Lung (tissue), 17 donors: ENCODE measurements at places on chromosomes 12 and 14.
A peak's percentile ranks its signal among the peaks of the same experiment; 100 is the strongest.

DNA sequence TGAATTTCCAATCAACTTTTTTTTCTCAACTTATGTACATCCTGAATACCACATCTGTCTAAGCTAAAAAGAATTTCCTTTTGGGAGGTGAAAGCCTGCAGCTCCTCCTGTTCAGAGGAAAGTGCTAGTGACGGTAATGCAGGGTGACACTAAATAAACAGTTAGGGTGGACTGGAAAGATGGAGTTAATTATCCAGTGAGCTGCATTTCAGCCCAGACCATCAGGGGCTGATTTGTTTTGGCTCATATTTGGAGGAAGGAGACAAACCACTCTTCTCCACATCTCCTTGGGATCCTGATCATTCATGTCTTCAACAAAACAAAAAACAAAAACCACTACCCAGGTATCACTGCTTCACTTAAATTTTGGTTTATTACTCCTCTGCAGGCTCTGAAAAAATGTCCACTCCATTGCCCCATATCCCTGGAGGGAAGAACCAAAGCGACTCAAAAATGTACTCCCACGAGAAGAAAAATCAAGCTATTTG is 5.1 kb upstream of the SIX1 start:
- no peak for DNase-seq

DNA sequence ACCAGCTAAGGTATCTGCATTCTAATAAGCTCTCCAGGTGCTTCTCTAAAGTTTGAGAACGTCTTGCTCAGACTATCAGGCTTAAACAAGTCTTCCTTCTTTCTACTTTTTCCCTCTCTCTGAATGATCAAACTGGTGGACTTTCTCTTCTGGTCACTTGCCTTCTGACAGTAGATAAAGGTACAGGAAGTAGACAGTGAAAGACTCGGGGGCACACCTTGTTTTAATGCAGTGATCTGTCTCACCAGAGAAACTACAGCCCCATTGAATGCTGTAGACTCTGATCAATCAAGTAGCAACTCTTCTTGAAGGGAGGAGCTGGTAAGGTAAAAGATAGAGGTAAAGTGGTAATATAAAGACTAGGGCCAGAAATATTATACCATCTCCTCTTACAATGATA is 48.1 kb upstream of the ATXN7L3B start:
- no peak for DNase-seq

GRCh38 chr12:98990648-98991047 is 345.6 kb downstream of the APAF1 start:
- DNase-seq: no peak

DNA sequence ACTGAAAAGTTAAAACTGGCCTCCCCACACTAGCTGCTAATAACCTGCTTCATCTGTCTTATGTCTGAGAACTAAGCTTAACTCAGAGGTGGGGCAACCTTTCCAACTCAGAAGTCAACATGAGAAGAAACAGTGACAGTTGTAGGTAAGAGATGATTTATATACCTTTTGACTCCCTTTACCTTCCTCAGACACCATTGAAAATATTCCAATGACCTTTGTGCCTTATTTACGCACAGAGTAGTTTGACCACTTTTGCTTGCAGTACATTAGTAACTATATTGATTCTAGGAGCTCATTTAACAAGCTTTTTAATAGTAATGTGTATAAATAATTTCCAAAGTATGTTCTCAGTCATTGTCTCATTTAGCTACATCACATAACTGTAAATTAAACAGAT is 77.6 kb downstream of the ALX1 start:
- no peak for DNase-seq

- DNase-seq: no peak
Observed at GRCh38 chr14:20769421-20769820, 1.2 kb downstream of the EDDM3B start.

DNA sequence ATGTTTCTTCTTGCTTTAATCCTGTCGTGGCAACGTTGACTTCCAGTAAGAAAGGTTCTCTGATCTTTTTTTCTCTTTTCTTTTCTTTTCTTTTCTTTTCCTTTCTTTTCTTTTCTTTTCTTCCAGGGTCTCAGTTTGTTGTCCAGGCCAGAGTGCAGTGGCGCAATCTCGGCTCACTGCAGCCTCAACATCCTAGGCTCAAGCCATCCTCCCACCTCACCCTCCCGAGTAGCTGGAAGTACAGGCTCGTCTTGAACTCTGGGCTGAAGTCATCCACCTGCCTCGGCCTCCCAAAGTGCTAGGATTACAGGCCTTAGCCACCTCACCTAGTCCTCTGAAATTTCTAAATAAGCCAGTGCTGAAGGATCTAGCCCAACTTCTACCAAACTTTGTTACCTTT is 1.3 kb upstream of the MAP3K9 start:
- no peak for DNase-seq

- DNase-seq: no peak
Observed at GRCh38 chr12:115209230-115209629, 525.3 kb upstream of the TBX3 start.

GRCh38 chr12:93115198-93115601 is 186.1 kb upstream of the EEA1 start:
- DNase-seq: peak; percentile 38

GRCh38 chr14:69289811-69290520 is 30.0 kb downstream of the GALNT16 start:
- DNase-seq: no peak

DNA sequence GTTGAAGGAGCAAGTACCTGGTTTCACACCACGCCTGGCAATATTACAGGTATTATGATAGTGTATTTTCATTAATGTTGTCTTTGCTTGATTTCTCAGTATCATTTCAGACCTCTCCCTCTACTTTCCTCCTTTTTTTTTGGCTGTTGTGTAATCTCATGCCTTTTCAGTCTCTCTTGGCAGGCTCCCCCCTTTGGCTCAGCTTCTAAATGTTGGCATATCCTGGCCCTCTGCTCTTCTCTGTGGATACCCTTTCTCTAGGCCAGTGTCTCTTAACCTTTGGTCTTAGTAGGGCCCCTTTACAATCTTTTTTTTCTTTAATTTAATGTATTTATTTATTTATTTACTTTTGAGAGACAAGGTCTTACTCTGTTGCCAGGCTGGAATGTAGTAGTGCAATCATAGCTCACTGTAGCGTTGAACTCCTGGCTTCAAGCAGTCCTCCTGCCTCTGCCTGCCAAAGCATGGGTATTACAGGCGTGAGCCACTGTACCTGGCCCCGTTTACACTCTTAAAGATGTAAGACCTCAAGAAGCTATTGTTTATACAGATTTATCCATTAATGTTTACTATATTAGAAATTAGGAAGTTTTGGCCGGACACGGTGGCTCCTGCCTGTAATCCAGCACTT is 12.8 kb downstream of the MTHFD1 start:
- no peak for DNase-seq

GRCh38 chr14:27091973-27092372 is 494.1 kb upstream of the NOVA1 start:
- no peak for DNase-seq

DNA sequence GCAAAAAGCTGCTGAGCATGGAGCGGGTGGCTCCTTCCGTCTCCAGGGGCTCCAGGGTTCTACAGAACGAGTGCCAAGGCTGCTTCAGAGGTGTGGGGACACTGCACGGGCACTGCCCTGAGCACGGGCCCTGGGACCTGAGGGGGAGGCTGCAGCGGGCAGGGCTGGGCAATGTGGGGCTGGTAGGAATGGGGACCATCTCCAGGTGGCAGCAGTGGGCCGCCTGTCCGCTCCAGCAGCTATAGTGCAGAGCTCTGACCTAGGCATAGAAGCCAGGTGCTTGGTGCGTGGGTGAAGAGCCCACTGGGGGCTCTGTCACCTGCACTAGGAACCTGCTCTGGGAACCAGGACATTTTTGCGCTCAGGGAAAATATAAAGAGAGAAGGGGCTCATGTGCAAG is 22.3 kb downstream of the HDAC7 start:
- DNase-seq: peak; percentile 45

GRCh38 chr12:31227401-31227981 is 98.5 kb downstream of the SINHCAF start:
- DNase-seq: no peak

GRCh38 chr14:76389841-76390240 is 13.9 kb downstream of the ESRRB start:
- DNase-seq: no peak

GRCh38 chr12:42789808-42790760 is 200.5 kb upstream of the PRICKLE1 start:
- DNase-seq: no peak

- DNase-seq: peak; percentile 16
Observed at GRCh38 chr12:12837025-12837812, 24.1 kb downstream of the DDX47 start.

GRCh38 chr12:3453990-3454680 is 36.9 kb upstream of the PRMT8 start:
- DNase-seq: no peak

- DNase-seq: no peak
Observed at GRCh38 chr14:41901089-41901488, 294.4 kb downstream of the LRFN5 start.

- no peak for DNase-seq
Observed at GRCh38 chr12:28865776-28866175, 283.3 kb upstream of the FAR2 start.

- no peak for DNase-seq
Observed at GRCh38 chr12:2640709-2641108, 154.1 kb upstream of the FKBP4 start.

DNA sequence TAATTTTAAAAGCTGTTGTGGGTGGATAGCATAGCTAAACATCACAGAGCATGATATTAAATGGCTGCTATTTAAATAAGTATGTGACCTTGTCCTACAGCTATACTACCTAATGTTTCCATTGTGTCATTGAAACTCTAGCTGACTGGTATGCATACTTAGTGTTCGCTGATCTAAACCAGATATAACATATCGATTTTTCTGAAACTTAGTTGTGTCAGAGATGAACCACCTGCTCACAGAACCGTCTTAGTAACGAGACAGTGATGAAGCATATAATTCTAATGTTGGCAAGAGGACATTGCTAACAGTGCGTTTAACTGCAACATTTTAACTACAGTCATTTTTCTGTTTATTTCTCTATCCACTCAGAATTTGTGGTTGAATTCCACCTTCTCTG is 36.1 kb upstream of the NUAK1 start:
- no peak for DNase-seq

DNA sequence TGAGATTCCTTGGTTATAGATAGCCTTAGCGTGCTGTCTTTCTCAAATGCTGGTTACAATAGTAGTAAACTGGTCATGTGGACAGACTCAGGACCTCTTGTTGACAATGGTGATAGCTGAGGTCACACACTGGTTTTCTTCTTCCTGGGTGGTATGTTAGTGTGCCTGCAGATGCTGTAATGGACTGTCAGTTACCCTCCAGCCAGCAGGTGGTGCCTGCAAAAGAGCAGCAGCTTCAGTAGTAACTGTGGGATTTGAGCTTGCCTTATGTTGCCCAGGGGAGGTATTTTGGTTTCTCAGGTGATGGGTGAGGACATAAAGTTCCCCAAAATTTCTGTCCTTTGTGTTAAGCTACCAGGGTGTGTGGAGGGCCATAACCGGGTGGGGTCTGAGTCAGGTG is 33.7 kb upstream of the SCAF11 start:
- DNase-seq: no peak

- DNase-seq: no peak
Observed at GRCh38 chr12:6462234-6462995, 8.1 kb downstream of the VAMP1 start.

GRCh38 chr12:71649401-71649800 is 14.2 kb downstream of the ZFC3H1 start:
- no peak for DNase-seq

DNA sequence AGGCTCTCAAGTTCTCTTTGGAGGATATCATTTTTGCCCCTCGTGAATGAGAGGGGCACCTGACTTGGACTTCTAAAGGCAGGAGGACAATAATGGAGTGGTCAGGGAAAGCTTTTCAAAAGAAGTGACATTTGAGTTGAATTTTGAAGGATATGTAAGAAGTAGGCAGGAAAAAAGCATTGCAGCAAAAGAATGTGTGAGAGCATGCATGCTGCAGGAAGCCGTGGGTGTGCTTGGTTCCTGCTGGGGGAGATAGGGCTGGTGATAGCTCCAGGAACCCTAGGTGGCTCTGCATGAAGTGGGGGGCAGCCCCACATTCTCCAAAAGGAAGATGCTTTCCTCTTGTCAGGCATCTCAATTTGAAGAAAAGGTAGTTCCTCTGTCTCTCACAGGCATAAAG is 23.1 kb downstream of the ACVR1B start:
- DNase-seq: no peak

DNA sequence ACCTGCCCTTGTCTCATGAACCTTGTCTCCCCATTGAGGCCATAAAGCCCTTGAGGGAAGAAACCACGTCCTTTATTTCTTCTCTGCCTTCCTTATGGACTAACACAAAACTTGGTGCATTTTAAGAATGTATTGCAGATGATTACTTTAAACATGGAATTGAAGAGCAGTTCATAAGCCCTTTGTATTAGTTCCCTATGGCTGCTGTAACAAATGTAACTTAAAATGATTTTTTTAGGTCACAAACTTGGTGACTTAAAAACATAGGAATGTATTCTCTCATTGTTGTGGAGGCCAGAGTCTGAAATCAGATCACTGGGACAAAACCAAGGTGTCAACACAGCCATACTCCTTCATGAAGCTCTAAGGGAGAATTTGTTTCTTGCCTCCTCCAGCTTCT is 185.5 kb downstream of the PHLDA1 start:
- no peak for DNase-seq
